Psoas muscle (tissue), 8 donors: ENCODE measurements at places on chromosomes 2 and 18.

DNA sequence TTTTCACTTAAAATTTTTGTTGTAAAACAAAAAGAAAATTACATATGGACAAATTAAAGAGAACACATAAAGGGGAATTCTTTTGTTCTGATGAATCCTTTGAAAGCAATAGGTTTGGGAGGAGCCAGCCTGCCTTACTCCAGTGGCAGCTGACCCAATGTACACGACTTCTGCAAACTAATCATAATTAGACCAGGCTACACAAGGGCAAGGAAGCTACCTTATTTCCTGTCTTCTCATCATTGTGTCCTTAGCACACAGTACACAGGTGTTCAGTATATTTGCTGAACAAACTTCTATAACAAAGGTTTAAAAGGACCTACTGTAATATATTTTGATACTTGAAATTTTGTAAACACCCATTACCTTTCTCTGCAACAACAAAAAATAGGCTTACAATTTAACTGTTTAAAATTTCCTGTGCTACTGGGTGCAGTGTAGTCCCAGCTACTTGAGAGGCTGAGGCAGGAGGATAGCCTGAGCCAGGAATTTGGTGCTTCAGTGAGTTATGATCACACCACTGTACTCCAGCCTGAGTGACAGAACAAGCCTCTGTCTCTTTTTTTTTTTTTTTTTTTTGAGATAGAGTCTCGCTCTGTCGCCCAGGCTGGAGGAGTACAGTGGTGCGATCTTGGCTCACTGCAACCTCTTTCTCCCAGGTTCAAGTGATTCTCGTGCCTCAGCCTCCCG lies 18.9 kb downstream of the KCNG3 start:
- no peak overlapping the region for H3K27ac ChIP-seq
- no peaks in the 10 kb centered on the region for H3K36me3 ChIP-seq
- no peaks in the 10 kb centered on the region for H3K4me1 ChIP-seq
- DNase-seq = no peak
- no peak overlapping the region for H3K4me3 ChIP-seq

- no peak overlapping the region for H3K4me3 ChIP-seq
- no peaks in the 10 kb centered on the region for H3K4me1 ChIP-seq
- no peak overlapping the region for H3K27ac ChIP-seq
- no peaks in the 10 kb centered on the region for H3K27me3 ChIP-seq
- no peak for DNase-seq
- no peaks in the 10 kb centered on the region for H3K36me3 ChIP-seq
Observed at GRCh38 chr2:151042964-151043363, 218.7 kb downstream of the RBM43 start.

DNA sequence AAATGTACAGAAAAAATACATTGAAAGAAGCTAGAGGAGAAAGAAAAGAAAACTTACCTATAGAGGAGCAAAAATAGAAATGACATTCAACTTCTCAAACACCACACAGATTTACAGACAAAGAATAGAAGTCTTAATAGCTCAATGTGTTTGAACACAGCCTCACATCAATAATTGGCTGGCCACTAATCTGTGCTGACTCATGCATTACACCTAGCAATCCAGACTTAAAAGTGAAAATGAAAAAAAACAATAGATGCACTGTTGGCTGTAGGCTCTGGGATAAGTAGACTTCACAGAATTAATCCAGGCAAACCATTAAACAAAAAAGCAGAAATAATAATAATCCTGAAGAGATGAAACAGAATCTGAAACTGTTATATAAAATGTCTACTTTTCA lies 961.3 kb upstream of the CELF4 start:
- H3K27me3 ChIP-seq = no peaks in the 10 kb centered on the region
- DNase-seq = no peak
- H3K36me3 ChIP-seq = no peaks in the 10 kb centered on the region

- no peaks in the 10 kb centered on the region for H3K4me1 ChIP-seq
- no peaks in the 10 kb centered on the region for H3K36me3 ChIP-seq
- DNase-seq = no peak
- H3K27me3 ChIP-seq = no peaks in the 10 kb centered on the region
- no peak overlapping the region for H3K27ac ChIP-seq
- H3K4me3 ChIP-seq = no peak overlapping the region
Observed at GRCh38 chr2:124983595-124983994, 958.5 kb downstream of the CNTNAP5 start.

DNA sequence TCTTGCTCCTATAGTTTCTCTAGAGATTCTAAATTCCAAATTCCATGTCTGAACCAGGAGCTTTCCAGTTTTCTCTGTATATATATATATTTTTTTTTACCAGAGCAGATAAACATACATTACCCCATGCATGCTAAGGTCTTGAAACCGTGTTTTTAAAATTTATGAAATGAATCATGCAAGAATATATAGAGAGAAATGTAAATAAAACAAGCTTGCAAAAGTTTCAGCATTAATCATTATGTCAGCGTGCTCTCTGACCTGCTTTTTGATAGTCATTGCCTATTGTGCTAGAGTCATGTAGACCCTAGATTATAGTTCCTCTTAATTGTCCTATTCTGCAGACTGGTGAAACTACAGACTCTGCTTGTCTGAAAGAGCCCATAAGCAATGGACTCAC lies 22.6 kb upstream of the TRIM43 start:
- DNase-seq = no peak
- H3K4me1 ChIP-seq = no peaks in the 10 kb centered on the region
- no peak overlapping the region for H3K27ac ChIP-seq
- no peaks in the 10 kb centered on the region for H3K27me3 ChIP-seq
- H3K36me3 ChIP-seq = no peaks in the 10 kb centered on the region

GRCh38 chr2:80073134-80073561 lies 231.4 kb downstream of the LRRTM1 start:
- no peak overlapping the region for H3K27ac ChIP-seq
- no peaks in the 10 kb centered on the region for H3K36me3 ChIP-seq
- DNase-seq = no peak
- H3K4me1 ChIP-seq = no peaks in the 10 kb centered on the region
- no peak overlapping the region for H3K4me3 ChIP-seq

DNA sequence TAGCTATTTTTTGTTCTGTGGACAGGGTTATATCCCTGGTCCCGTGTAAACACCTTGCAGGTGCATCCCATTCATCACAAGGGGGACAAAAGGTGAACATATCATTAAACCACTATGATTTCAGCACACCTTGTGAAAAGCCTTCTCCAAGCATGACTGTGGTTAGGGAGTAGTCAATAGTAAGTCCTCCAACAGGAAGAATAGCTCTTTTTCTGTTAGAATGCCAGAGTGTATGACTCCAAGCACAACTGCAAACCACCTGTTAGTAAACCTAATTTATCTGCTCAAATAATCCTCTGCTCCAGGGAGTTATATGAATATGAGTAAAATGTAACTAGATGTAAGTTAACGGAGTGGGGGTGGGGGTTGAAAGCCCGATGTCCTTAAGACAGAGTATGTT lies 240.5 kb downstream of the AGPS start:
- H3K4me3 ChIP-seq = no peak overlapping the region
- H3K27ac ChIP-seq = no peak overlapping the region
- no peaks in the 10 kb centered on the region for H3K27me3 ChIP-seq
- H3K36me3 ChIP-seq = no peaks in the 10 kb centered on the region
- H3K4me1 ChIP-seq = peaks cover 7% of the 10 kb centered on the region

- H3K27me3 ChIP-seq = no peaks in the 10 kb centered on the region
- H3K4me3 ChIP-seq = no peak overlapping the region
- DNase-seq = no peak
- H3K27ac ChIP-seq = no peak overlapping the region
- H3K4me1 ChIP-seq = peaks cover 10% of the 10 kb centered on the region
- no peaks in the 10 kb centered on the region for H3K36me3 ChIP-seq
Observed at GRCh38 chr2:177207101-177207500, 5.5 kb upstream of the HNRNPA3 start.

DNA sequence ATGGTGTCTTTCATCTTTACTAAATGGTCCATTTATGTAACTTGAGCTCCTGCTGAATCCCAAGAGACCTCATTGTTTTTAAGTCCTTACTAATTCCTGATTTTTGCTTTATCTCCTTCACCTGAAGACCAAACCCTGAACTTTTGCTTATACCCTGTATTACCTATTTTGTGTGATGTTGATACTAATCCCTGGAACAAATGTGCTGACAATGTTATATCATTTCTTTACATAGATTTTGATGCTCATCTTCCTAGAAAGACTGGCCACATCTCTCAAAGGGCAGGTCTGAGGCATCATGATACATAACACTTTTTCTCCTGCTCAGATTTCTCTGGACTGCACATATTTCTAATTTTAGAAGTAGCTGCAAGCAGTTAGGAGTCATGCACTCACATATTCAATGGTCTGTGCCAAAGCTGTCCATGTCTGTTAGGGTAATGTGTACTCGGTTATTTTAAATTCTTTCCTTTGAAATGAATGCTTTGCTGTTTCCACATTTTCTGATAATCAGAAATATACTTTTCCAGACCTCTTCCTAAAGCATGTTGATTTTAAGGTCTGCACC lies 427.9 kb upstream of the HNRNPA3 start:
- no peak overlapping the region for H3K4me3 ChIP-seq
- H3K27me3 ChIP-seq = no peaks in the 10 kb centered on the region
- DNase-seq = no peak
- peaks cover 7% of the 10 kb centered on the region for H3K4me1 ChIP-seq
- H3K27ac ChIP-seq = no peak overlapping the region

- H3K36me3 ChIP-seq = no peaks in the 10 kb centered on the region
- no peaks in the 10 kb centered on the region for H3K4me1 ChIP-seq
- H3K27me3 ChIP-seq = no peaks in the 10 kb centered on the region
- H3K27ac ChIP-seq = no peak overlapping the region
- no peak for DNase-seq
Observed at GRCh38 chr18:59952283-59953007, 52.6 kb downstream of the PMAIP1 start.

DNA sequence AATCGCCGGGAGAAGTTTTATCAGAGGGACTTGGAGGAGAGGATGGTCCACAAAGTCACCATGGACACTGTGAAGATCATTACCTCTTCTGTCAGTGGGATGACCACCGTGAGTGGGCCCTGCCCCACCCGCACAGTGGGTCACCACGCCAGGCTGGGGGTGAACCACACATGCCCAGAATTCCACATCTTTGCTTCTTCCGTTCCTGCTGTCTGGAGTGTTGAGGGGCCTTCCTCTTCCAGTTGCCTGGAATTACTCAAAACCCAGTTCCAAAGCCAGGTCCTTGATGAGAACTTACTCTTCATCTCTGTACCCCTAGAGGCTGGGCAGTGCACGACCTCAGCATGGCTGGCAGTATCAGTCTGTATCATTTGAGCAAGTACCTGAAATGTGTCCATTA lies 22.1 kb downstream of the MROH2A start:
- no peak for DNase-seq
- H3K27ac ChIP-seq = no peak overlapping the region
- H3K27me3 ChIP-seq = no peaks in the 10 kb centered on the region
- no peaks in the 10 kb centered on the region for H3K4me1 ChIP-seq
- H3K4me3 ChIP-seq = no peak overlapping the region

GRCh38 chr2:190328573-190329147 lies 9.0 kb upstream of the HIBCH start:
- H3K27ac ChIP-seq = no peak overlapping the region
- no peak overlapping the region for H3K4me3 ChIP-seq
- H3K27me3 ChIP-seq = no peaks in the 10 kb centered on the region
- H3K36me3 ChIP-seq = no peaks in the 10 kb centered on the region

GRCh38 chr18:5444269-5444668 lies 99.5 kb downstream of the EPB41L3 start:
- H3K4me1 ChIP-seq = no peaks in the 10 kb centered on the region
- no peaks in the 10 kb centered on the region for H3K27me3 ChIP-seq
- no peak for DNase-seq
- no peak overlapping the region for H3K4me3 ChIP-seq

DNA sequence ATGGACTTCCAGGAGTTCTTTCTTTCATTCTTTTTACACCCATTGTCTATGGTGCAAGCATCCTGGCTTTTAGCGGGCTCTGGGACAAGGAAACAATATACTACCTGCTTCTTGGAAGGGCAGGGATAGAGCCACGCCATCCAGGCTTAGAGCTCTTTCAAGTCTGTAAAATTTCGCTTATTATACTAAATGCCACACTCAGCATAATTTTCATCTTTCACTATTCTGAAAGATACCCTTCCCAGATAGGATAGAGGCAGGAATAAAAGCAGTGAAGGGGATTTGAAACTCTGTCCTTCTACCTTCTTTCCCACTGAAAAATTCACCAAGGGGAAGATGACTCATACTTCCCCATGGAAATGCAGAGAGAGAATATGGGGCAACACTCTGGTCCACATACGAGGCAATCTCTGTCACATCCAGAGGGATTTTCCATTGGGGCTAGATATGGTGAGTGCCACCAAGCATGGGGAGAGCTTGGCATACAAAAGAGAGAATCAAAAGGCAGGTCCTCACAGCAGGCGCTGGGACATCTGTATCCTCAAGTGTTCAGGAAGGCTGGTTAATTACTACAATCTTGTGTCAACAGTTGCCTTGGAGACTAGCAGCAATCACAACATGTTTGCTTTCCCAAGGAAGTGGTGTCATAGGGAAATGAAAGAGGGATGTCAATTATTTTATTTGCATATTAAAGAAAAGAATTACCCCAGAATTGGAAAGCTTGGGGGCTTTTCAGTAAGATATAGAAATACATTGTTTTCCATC lies 127.6 kb downstream of the TDRD15 start:
- H3K27ac ChIP-seq = no peak overlapping the region
- no peak overlapping the region for H3K4me3 ChIP-seq
- no peaks in the 10 kb centered on the region for H3K27me3 ChIP-seq
- H3K36me3 ChIP-seq = no peaks in the 10 kb centered on the region
- no peak for DNase-seq
- H3K4me1 ChIP-seq = no peaks in the 10 kb centered on the region

GRCh38 chr2:100013892-100014677 lies 128.3 kb downstream of the AFF3 start:
- H3K36me3 ChIP-seq = no peaks in the 10 kb centered on the region
- H3K4me3 ChIP-seq = no peak overlapping the region
- peak; percentile 38 for DNase-seq
- no peaks in the 10 kb centered on the region for H3K27me3 ChIP-seq

- H3K27ac ChIP-seq = no peak overlapping the region
- no peak for DNase-seq
- no peak overlapping the region for H3K4me3 ChIP-seq
- no peaks in the 10 kb centered on the region for H3K27me3 ChIP-seq
Observed at GRCh38 chr18:2412996-2413751, 158.1 kb downstream of the METTL4 start.

DNA sequence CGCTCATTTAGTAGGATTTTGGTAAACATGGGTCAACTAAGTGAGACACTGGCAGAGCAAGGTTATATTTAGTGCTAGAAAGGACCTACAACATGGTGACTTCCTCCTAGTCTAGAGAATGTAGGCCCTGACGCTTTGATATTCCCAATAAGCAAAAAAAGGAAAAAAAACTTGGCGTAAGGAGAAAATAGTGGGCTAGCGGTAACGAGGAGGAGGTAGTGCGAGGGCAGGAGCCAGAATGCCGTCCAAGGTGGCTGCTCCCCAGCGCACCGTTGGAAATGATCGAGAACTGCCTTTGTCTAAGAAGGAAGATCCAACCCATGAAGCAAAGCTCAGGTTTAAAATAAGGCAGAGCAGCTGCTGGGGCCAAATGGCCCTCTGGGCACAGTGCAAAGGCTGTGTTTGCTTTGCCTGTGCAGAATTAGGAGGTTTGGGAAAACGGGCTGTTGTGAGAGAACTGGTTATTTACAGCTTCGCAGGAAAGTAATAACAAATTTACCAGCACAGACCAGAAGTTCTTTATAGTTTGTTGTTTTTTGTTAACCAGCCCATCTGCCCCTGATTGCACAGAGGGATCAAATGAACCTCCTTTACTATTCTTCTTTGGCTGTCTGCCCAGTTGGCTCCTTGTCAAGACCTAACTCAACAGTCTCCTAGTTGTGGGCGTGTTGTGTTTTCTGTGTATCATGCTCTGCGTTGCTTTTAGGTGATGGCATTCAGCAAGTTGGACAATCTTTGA lies 86.6 kb downstream of the ITGB1BP1 start:
- DNase-seq = no peak
- H3K4me1 ChIP-seq = peaks cover 3% of the 10 kb centered on the region
- no peak overlapping the region for H3K4me3 ChIP-seq
- no peak overlapping the region for H3K27ac ChIP-seq
